Glomerular endothelial cell (primary cell): ENCODE measurements at places on chromosomes 1 and 21. TPM values are rescaled to one million over a fixed set of nuclear protein-coding genes. Genes with fewer than 3 reads are reported as not detected.

Gene ESRRG
- 0.23 and 0.44 TPM in 2 replicates for total RNA-seq

Gene AUNIP
- total RNA-seq: 0.68 and 1.6 TPM in 2 replicates

Gene S100A2
- total RNA-seq: 3.9 and 9.4 TPM in 2 replicates

Gene VCAM1
- 61.9 and 66.7 TPM in 2 replicates for total RNA-seq

Gene RNU1-3
- total RNA-seq: under 0.01 TPM in 2 replicates
